Fibroblast of the aortic adventitia (primary cell): ENCODE measurements at places on chromosomes 7 and 10.
A peak's percentile ranks its signal among the peaks of the same experiment; 100 is the strongest.

GRCh38 chr7:31497516-31497915 lies 16.4 kb upstream of the ITPRID1 start:
- no peak for DNase-seq

- no peak for DNase-seq
Measured at GRCh38 chr7:21146642-21147423, 281.1 kb upstream of the SP4 start.

DNA sequence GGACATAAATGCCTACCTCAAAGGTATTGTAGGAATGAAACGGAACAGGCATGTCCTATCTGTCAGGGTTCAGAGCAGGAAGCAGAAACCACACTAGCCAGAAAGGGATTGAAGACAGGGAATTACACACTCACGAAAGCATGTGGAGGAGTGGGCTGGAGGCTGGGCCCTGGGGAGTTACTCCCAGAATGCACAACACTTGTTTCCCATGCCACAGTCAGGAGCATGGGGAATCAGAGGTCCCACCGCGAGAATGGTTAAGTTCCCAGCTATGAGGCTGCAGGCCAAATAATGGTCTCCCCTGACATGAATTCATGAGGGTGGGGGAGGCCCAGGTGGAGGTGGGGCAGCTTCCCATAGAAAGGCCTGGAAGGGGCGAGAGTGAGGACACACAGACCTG lies 212.7 kb downstream of the HERPUD2 start:
- DNase-seq, result no peak

DNA sequence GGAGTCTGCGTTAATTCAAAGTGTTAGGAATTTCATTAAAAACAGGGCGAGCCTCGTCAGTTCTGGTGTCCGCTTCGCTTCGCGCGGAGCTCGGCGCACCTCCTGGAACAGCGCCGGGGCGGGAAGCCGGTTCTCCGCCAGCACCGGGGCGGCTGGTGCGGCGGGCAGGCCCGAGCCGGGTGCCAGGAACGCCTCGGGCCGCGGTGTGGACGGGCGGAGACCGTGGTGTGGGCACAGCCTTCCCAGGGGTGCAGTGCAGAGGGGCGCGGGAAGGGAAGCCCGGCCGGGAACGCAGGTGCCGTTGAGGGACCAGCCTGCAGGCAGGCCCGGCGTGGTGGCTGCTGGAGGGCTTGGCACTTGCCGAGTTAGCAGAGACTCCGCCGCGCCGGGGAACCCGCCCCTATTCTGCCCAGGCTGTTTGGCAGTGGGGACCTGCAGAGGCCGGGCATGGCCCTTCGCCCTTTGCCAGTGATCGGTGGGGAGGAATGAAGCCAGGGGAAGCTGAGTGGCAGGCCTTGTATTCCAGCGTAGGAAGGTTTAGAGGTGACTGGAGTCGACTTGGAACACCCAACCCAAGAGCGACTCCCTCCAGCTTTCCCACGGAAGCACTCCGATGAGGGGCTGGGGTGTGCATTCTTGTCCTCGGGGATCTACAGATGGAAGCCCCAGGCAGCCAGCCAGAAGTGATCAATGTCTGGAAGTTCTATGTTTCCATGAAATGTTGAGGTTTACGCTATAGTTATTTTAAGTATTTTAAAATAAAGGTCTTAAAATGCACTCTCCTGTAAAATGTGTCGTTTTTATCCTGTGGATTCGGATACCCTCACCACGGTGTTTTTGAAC lies 945 bp upstream of the RHEB start:
- DNase-seq, result no peak

- peak; percentile 98 for DNase-seq
Measured at GRCh38 chr7:94368371-94368791, 26.3 kb upstream of the COL1A2 start.

GRCh38 chr10:117463545-117463920 lies 79.0 kb upstream of the EMX2 start:
- DNase-seq, result no peak

GRCh38 chr10:32207544-32207943 lies 139.4 kb downstream of the EPC1 start:
- peak; percentile 52 for DNase-seq

- no peak for DNase-seq
Measured at GRCh38 chr10:109721453-109722064, 201.8 kb downstream of the XPNPEP1 start.
